Vagina (tissue), 2 donors: ENCODE measurements at places on chromosomes 7 and 10.

- no peak for DNase-seq
Observed at GRCh38 chr10:93513091-93513490, 16.7 kb downstream of the CEP55 start.

DNA sequence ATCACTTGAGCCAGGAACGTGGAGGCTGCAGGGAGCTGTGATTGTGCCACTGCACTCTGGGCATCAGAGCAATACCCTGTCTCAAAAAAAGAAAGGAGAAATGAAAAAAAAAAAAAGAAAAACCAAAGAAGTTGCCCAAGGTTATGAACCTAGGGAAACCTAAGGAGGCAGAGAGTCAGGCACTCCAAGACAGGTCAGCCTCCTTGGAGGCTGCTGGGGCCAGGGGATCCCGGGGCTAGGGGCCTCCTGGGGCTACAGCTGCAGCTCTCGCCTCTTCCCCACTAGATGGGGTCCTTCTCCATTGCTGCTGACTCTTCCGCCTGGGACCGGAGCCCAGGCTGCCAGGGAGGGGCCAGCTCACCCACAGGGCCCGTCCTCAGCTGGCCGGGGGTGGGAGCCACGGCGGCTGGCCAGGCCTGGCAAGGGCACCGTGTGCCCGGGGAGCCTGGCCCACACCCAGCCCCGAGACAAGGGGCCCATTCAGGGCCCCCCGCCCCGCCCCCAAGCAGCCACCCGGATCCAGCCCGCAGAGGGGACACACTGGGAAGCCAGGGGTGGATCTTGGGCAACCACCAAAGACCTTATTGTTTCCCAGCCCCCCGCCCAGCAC, 1.7 kb upstream of the SPACDR start:
- DNase-seq, result no peak

DNA sequence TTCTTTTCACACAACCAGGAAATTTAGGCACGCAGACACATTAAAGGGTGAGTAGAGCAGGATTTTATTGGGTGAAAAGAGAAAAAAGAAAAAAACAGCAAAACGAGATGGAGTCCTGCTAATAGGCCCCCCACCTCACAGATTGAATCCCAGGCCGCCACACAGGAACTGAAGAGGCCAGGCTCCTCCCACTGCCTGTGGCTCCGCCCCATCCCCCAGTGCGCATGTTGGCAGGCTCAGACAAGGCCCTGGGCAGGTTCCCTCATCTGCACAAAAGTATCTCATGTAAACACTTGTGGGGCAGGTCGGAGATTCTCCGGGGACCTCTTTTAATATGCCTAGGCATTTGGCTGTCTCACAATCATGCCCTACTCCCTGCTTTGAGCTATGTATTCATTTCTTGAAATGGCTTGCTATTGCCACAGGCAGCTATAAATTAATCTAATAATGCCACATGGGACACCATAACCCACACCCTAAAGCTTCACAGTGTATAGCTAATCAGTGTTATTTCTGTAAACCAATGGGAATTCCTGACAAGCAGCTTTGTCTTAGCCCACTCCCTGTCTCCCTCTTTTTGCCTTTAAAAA, 76.2 kb upstream of the KIF5B start:
- DNase-seq, result no peak

DNA sequence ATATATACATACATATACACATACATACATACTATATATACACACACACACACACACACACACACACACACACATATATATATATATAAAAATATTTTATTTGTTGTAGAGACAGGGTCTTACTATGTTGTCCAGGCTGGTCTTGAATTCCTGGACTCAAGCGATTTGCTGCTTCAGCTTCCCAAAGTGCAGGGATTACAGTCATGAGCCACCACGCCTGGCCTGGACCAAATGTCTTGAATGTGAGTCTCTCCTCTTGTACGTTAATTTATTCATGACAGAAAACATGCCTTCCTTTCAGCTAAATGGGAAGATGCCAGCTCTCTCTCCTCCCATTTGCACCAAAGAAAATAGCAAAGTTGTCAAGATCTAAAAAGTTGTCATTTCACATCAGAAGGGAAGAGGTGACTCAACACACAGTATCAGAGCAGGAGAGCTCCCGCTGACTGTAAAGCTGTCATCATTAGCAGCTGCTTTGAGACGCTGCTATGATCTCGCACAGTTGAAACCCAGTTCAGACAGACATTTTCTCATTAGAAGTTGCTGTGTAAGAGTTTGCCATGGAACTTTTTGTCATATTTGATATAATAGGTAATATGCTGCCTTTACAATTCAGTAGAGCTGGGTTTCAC, 224.3 kb downstream of the SFMBT2 start:
- DNase-seq, result no peak

- no peak for DNase-seq
Observed at GRCh38 chr10:110045772-110046171, 38.0 kb downstream of the ADD3 start.

DNA sequence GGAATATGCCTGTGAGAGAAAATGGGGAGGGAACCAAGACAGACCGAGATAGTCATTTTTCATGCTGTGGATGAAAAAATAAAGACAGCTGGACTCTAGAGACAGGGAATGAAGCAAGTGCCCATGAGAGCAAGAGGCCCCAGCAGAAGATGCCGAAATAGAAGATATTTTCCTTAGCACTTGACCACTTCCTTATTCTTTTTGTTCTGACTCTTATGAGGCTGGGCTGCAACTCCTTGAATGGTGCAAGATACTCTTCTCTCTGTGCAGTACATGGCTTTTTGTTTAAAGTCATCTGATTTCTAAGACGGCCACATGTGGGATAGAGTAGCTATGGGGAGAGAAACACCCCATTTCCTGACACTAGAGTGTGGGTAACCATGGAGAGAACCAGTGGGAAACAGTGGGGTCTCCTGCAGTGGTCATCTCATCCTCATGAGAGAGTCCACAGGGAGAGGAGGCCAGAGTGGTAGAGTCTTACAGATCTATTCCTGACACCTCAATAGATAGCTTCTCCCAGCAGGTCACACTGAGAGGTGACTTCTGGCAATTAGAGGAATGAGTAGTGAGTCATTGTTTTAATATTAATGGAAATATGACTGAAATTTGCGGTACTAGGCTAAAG, 18.0 kb upstream of the VCL start:
- DNase-seq, result no peak

DNA sequence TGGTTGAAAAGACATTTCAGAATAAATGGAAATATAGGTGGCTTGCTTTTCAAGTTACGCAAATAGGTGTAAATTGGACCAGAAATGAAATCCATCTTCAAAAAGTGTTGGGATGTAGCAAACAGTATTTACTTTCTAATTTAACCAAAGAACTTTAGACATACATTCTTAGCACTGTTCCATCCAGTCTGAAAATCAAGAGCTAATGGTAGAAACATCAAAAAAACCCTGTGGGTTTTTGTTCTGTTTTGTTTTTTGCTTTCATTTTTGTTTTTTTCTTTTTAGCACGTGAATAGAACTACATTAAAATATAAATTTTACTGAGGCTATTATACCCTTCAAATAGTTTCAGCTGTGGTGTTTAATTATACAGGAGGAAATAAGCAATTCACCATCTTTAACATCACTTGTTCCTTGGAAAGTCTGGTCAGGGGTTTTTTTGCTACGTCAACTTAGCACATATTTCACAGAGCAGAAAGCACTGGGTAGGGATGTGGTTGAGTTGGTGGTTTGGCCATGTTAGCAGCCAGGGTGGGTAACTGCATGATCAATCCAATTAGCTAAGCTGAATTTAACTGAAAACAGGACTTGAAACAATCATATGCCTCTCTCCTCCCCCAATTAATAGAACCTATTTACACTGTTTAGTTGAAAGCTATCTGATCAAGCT, 275.4 kb upstream of the PFKP start:
- DNase-seq, result no peak

DNA sequence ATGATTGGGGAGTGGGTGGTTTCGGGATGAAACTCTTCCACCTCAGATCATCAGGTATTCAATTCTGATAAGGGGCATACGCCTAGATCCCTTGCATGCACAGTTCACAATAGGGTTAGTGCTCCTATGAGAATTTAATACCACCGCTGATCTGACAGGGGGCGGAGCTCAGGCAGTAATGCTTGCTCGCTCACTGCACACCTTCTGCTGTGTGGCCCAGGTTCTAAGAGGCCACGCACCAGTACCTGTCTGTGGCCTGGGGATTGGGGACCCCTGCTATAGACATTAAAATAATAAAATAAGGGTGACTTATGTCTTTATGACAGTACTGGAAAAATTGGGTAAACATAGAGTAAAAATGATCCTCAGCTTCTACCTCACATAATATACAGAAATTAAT, 66.1 kb downstream of the SAMD9 start:
- no peak for DNase-seq

- no peak for DNase-seq
Observed at GRCh38 chr10:78582540-78582939, 486.2 kb upstream of the ZMIZ1 start.

GRCh38 chr7:29839302-29839701, 33.0 kb downstream of the WIPF3 start:
- DNase-seq, result no peak

DNA sequence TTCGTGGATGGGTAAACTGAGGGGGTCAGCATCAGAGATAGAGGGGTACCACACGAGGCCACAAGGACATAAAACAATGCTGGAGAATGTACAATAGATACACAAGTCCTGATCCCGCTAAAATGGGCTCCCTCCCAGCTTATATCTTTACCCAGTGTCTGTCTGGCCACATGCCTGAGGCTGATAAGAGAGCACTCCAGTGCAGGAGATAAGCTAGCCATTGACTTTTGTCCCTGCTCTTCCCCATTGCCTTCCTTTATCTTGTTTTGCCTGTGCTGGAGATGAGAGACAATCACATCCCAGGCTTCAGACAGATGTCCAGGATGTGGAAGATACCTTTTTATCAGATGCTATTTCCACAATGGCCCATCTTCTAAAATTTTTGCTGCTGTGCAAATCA, 6.0 kb downstream of the GAD2 start:
- no peak for DNase-seq

GRCh38 chr10:79410315-79411094, 34.9 kb downstream of the ZCCHC24 start:
- no peak for DNase-seq

DNA sequence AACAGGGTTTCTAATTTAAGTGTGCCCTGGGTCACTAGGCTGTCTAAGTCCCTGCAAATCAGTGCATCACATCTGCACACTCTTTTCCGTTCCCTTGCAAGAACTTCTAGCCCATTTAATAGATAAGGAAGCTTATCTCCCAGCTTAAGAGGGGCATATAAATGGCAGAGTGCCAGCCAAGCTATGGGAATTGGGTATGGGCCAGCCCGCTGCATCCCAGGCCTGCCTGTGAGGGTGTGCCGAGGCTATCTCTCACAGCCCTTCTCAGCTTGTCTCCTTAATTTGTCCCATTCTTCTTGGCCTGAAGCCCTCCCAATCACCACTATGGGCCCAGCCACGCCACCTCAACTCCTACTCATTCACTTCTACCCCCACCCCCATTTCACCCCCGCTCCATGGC, 14.7 kb downstream of the AQP1 start:
- DNase-seq, result peak; percentile 88

DNA sequence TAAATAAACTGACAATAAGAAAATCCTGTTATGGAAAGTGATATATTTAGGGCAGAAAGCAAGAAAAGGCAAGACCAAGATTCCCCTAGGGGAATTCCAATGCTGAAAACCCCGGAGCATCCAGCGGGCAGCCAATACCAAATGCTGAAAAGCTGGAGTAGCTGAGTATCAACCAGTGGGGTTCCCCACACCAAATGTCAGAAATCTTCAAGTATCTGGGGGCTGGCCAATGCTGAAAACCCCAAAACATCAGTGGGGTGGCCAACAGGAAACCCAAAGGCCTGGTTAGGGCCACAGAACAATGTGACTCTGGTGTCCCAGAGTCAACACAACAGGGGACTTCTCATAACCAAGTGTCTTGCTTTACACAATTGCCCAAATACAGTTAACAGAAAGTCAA, 271.8 kb upstream of the CACNA2D1 start:
- DNase-seq, result no peak

DNA sequence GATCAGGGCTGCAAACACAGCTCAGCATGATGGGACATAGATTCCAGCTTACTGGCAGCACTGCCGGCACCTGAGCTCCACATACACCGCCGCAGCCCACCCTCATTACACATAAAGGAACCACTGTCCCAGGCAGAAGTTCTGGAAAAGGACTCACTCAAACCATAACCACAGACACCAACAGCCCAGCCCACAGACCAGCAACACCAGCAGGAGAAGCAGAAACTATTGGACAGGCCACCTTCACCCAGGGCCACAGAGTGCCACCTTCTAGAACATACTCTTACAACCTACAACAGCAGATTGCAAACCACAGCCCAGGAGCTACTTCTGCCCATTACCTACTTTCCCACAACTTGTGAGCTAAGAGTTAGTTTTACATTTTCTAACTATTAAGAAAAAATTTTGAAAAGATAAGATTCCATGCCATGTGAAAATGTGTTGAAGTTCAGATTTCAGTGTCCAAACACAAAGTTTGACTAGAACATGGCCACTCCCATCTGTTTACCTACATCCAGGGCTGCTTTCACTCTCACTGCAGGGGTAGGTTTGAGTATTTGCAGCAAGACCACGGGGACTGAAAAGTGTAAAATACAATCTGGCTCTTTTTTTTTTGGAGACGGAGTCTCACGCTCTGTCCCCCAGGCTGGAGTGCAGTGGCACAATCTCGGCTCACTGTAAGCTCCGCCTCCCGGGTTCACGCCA, 153.0 kb downstream of the TNS3 start:
- no peak for DNase-seq

DNA sequence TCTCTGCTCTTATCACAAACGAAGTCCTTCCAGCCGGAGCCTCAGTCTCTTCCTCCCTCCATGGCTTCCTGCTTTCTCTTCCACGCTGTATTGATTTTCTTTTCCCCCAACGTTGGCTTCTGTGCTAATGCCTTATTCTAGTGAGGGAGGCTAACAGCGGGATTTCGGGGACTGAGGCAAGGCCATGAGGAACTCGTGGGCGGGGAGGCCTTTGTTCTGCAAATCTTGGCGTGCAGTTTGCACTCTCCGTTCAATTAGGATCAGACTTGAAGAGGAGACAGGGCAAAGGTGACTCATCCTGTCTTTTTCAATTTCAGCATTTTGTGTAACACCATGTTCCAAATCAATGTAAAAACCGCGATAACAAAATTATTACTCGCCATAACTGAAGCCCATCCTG, 25.3 kb downstream of the EN2 start:
- DNase-seq, result no peak

DNA sequence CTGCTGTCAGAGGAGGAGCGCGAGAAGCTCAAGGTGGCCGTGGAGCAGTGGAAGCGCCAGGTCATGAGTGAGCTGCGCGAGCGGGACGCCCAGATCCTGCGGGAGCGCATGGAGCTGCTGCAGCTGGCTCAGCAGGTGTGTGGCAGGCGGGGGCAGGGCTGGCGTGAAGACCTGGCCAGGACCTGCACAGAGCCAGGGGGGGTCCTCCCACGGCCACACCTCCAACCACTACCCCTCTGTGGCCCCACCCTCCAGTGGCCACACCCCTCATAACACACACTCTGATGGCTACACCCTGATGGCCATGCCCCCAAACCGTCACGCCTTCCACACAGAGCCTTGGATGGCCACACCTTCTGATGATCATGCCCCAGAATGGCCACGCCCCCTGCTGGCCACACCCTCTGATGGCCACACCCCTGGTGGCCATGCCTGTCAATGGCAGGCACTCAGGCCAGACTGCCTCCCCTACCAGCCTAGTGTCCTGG, 23.4 kb upstream of the DPYSL4 start:
- no peak for DNase-seq

GRCh38 chr7:78662939-78663338, 790.5 kb downstream of the MAGI2 start:
- DNase-seq, result no peak

- DNase-seq, result no peak
Observed at GRCh38 chr10:86443069-86443468, 76.5 kb upstream of the GRID1 start.

- no peak for DNase-seq
Observed at GRCh38 chr10:70659306-70659705, 13.0 kb upstream of the ADAMTS14 start.
